ENCODE measurements at places on chromosomes 6 and 20. TPM values are rescaled to one million over a fixed set of nuclear protein-coding genes. Genes with fewer than 3 reads are reported as not detected.

TSPO2 gene
- polyA plus RNA-seq = 0.47 TPM

GRCh38 chr6:52588710-52589091 is 11.8 kb upstream of the TRAM2 start:
- no peak for DNase-seq

DNA sequence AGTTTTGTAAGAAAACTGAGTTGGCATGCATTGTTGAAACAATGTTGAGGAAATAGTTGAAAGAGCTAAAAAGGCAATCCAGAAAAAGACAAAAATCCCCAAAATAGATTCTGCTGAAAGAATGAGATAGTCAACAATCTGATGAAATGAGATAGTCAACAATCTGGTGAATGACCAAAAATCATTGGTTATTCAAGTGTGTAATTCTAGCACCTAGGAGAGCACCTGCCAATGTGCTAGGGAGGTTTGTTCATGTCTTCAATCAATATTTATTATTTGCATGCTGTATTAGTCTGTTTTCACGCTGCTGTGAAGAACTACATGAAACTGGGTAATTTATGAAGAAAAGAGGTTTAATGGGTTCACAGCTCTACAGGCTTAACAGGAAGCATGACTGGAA is 307.1 kb upstream of the HSF2 start:
- no peak for DNase-seq

PRSS35 gene
- 59.0 TPM for polyA plus RNA-seq

DNA sequence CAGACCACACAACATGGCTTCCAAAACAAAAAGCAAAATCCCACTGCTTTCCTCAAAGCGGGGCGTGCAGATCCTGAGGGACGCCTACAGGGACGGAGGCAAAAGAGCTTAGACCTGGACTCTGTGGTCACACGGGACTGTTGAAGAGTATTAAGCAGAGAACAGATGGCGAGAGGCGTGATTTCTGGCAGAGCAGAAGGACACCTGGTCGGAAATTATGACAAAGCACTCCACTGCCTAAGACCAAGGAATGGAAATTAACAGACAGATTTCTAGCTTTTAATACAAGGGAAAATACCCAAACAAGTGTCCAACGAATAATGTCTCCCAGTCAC is 15.4 kb downstream of the CST7 start:
- no peak for DNase-seq

GRCh38 chr20:33667676-33668465 is 1.1 kb downstream of the ACTL10 start:
- DNase-seq = no peak

- DNase-seq = no peak
These were observed 228.8 kb downstream of the ADGRG6 start for GRCh38 chr6:142530566-142530965.

DNA sequence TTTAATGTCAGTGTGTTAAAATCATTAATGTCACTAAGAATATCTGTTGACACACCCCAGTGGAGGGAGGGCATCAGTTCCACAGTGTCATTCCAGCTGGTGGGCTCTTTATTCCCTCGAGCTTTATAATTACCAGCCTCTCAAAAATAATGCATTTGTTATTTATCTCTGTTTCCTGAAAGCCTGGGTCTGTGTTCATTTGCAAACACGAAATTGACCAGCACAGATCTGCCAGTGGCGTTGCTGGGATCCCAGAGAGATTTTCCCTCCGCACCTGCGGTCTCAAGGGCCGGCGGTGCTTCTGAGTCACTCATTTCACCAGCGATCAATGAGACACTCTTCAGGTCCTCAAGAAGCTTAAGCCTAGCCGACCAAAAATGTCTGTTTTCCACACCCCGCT is 5.7 kb upstream of the PYGB start:
- DNase-seq = no peak

- DNase-seq = no peak
These were observed 78.0 kb upstream of the BMP2 start for GRCh38 chr20:6689339-6689973.

TFAP2C gene
- 0.12 TPM for polyA plus RNA-seq

DNA sequence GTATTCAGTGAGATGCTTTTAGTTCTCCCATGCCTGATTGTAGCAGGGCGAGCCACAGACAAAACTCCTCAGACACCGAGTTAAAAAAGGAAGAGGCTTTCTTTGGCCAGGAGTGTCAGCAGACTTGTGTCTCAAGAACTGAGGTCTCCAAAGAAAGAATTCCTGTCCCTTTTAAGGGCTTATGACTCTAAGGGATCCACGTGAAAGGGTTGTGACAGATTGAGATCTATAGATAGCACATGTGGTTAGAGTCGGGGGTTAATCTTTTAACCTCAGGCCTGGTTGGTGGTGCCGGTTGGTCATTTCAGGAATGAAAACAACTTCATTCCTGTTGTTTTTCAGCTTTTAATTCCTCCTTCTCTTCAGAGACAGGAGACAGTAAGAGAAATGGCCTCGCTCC is 168.8 kb upstream of the GRIK2 start:
- no peak for DNase-seq

RAB44 gene
- polyA plus RNA-seq = 0.04 TPM

DNA sequence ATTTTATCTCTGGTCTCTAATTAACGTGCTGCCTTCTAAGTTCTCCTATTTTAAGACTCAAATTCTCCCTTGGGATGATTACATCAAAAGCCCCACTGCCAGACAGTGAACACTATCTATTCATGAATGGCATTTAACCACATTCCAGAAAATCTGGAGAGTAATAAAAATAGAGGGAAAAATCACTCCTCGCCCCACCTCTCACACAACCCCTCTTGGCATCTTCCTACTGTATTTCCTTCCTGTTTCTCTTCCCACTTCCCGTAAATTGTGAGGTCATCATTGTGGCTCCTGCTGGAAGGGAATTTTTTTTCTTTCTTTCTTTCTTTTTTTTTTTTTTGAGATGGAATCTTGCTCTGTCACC is 31.5 kb downstream of the RAB44 start:
- no peak for DNase-seq

GRCh38 chr20:60068509-60068908 is 110.3 kb downstream of the CDH26 start:
- DNase-seq = no peak

ANGPT4 gene
- 0.18 TPM for polyA plus RNA-seq

AGPAT4 gene
- 22.4 TPM for polyA plus RNA-seq
